Colonic mucosa (tissue), 4 donors: ENCODE measurements at places on chromosomes 2 and 18.

DNA sequence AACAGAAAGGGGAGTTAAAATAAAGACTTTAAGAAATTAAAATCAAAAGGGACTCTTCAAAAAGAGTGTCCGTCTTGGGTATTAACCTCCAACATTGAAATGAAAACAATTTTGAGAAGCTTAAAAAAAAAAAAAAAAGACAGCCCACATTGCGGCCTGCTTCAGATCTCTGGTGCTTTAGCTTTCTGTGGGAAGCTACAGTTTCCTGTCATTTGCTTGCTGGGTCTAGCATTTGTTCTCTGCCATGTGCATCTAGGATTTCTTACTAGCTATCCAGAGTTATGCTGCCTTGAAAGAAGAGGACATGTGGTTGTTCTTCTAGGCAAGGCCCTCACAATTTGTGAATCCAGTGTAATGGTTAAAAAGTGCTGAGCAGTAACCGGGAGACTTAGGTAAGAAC is 375.3 kb downstream of the SLC4A3 start:
- DNase-seq, result no peak

- DNase-seq, result no peak
Measured at GRCh38 chr2:101255501-101255900, 2.8 kb downstream of the CNOT11 start.

DNA sequence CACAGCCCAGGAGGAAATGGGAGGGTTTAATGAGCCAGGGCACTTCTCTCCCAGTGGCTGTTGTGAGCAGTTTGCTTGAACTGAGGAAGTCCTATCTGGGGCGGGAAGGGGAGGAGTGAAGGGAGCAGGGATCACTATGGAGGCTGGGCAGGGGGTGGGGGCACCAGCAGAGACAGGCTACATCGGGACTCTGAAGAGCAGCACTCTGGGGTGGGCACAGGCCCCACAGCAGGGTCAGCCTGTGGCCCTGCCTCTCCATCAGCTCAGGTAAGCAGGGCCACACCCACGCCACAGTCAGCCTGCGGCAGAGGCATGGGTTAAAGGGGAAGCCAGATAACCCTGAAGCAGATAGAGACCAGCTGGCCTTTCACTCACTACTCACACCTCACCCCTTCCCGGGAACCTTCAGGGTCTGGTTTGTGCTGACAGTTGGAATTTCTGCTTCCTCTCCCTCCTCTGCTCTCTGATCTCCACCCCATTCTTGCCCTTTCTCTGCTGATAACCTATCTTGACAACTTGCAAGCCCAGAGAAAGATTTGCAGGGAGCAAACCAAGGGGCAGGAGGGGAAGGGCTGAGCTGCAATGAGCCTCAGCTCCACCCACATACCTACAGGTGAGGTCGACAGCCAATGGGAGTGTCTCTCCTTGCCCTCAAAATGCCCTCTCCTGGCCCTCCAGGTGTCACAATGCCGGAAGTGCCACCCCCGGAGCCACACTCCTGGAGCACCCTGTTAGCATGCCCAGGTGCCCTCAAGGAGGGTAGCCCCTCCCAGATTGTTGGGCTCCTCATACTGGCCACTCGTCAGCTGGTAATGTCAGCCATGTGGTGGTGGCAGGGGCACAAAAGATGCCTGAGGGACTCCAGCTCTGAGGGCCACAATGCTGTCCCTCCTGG is 3.7 kb downstream of the SIGLEC15 start:
- no peak for DNase-seq

DNA sequence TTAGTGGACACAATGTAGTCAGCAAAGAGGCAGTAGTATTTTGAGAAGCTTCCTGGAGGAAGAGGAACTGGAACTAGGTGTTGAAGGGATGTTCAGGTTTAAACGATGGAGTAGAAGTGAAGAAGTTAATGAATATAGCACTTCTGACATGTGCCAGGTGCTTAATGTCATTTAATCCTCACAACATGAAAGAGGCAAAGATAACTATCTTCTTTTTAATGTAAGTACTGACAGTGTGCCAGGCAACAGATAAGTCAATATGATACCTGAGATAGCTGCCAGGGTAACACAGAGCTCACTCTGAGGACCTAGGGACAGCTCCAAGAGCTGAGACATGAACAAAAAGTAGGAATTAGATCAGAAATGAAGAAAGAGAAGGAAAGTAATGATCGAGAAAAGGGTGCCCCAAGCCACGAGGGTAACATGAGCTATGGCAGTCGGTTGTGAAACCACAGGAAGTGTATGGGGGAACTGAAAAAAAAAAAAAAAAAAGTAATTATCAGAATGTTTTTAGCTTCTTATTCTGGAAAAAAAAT is 140.7 kb downstream of the RNF144A start:
- no peak for DNase-seq
